ENCODE measurements at places on chromosomes 6 and 20.

- peak; percentile 53 for DNase-seq
These were observed 671 bp downstream of the BPHL start for GRCh38 chr6:3119040-3119723.

DNA sequence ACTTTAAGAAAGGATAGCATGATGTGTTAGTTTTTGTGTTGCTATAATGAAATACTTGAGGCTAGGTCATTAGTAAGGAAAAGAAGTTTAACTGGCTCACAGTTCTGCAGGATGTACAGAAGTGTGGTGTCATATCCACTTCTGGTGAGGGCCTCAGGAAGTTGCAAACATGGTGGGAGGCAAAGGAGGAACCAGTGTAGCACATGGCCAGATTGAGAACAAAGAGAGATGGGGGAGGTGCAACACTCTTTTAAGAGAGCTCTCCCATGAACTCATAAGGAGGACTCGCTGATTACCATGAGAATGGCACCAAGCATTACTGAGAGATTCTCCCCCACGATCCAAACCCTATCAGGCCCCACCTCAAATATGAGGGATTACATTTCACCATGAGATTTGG is 265.4 kb downstream of the RIMS1 start:
- no peak for DNase-seq

GRCh38 chr20:56616716-56617115 is 12.4 kb upstream of the TFAP2C start:
- DNase-seq: no peak

- DNase-seq: peak; percentile 16
These were observed 799 bp upstream of the SHPRH start for GRCh38 chr6:145964948-145965366.

DNA sequence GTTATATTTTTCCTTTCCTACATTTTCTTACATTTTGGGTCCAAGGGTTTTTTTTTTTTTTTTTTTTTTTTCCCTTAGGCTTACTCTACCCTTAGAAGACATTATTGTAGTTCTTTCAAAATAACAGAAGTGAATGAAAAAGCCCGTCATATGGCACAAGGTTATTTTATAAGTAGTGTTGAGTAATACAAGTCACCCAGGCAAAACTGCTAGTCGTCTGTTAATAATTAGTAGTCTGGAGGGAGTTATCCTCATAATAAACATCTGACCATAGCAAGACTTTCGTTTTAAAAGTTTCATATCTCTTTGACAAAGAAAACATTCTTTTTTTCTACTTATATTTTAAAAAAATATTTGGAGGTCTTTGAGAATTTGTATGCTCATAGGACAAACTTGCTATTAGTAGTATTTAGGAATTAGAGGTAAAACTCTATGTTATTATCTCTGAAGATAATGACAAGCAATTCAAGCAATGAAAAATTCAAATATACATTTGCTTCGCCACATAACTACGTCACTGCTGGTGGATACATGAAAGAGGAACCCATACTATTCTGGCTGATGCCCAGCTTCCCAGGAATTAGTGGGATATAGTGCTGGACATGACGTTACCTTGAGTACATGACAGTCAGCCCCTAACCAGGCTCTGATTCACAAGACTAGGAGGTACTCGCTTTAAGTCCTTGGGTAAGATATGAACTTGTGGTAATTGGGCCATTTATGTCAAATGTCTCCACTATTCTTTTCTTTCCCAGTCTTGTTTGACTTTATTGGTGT is 532.8 kb downstream of the GRIK2 start:
- no peak for DNase-seq

- DNase-seq: peak; percentile 99
These were observed 3.8 kb downstream of the PREX1 start for GRCh38 chr20:48823960-48824498.

- DNase-seq: peak; percentile 11
These were observed 94.7 kb downstream of the PHF3 start for GRCh38 chr6:63730311-63730710.

DNA sequence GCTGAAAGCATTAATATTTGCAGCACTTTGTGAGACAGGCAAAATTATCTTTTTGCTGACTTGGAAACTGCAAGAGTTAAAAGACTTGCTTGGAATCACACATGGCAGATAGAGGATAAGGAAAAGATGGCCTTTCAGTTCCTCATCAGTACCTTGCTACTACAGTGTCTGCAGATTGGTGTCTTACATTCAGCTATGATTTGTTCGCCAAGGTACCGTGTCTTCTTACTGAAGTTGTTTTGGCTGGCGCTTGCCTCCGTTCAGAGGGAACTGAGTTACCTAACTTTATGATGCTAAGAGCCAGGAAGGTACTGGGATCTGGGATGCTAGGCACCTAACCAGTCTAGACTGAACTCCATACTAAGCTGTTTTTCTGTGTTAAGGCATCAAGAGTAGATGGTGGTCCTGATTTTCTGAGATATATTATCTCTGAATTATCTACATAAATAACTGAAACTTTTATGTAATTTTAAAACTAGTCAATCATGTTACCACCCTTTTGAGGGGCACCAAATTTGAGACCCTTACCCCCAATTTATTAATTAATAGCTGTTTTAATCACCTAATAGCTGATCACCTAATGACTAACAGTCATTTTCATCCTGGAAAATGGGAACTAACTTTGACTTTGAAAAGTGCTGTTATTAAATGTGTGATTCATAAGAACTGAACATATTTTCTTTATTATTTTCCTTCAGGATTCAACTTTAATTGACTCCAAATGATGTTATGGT is 2.5 kb downstream of the WTAP start:
- peak; percentile 13 for DNase-seq

DNA sequence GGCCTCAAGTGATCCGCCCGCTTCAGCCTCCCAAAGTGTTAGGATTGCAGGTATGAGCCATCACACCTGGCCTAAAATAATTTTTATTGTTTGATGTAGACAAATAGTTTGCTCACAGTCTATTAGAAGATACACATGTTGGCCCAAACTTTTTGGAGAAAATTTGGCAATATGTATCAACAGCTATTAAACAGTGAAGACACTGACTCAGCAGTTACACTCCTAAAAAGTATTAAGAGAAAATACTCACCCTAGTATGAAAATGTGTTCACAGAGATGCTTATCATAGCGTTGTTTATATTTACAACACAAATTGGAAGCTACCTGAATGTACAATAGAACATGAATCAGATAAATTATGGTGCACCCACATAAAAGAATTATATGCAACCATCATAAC is 173.1 kb downstream of the WDR27 start:
- DNase-seq: no peak

- DNase-seq: peak; percentile 74
These were observed 12.1 kb downstream of the FOXS1 start for GRCh38 chr20:31833130-31833930.

- DNase-seq: no peak
These were observed 430.8 kb upstream of the RUNX2 start for GRCh38 chr6:44897316-44897715.

- DNase-seq: no peak
These were observed 36.7 kb downstream of the MAN1A1 start for GRCh38 chr6:119312875-119313338.

- no peak for DNase-seq
These were observed 182.1 kb downstream of the ANKRD60 start for GRCh38 chr20:58046311-58046710.

DNA sequence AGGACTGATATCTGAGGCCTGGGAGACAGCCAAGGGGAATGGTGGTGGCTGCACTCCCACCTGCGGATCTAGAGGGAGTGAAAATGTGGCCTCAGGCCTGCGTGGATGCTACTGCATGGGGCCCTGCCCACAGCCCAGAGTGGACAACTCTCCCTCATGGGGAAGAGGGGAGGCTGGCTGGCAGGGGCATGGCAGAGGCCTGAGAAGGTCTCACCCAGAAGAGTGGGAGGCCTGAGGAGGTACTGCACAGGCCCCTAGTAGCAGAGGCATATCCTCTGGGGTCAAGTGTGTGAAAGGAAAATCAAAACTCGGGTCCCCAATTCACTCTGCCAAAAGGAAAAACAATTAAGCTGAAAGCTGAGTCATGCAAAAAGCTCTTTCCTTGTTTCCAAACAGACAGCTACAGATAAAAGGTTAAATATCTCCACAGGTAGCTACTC is 158.2 kb downstream of the AKAP7 start:
- no peak for DNase-seq

DNA sequence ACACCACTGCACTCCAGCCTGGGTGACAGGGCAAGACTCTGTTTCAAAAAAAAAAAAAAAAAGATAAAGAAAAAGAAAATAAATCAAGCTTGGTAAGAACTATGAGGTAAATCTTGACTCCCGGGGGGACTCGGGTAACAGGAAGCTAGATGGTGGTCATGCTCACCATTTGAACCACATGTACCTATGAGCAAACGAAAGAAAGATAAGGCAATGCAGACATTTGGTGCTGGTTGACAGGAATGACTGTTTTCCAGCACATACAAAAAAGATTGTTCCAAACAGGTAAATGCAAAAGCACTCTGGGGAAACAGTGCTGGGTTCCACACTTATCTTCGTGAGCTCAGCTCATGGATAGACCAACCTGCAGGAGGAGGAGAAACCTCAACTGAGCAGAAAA is 22.8 kb upstream of the PTPN1 start:
- DNase-seq: no peak

DNA sequence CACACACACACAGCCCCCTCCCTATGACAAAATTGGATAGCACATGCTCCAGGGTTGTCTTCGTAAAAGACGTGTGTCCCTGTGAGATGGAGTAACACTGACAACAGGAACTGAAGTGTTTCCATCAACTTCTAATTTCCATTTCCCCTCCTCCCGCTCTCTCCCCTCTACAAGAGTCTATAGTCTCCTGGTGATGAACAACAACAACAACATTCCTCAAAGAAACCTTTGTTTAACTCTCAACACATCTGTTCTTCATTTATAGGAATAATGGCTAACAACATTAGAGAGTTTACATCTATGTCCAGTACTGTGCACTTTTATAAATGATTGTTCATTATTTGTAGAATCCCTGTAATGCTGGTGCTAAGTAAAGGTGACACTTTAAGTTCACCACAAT is 205.8 kb upstream of the SSTR4 start:
- DNase-seq: no peak

- DNase-seq: no peak
These were observed 29.9 kb downstream of the ARID1B start for GRCh38 chr6:156807028-156807427.

DNA sequence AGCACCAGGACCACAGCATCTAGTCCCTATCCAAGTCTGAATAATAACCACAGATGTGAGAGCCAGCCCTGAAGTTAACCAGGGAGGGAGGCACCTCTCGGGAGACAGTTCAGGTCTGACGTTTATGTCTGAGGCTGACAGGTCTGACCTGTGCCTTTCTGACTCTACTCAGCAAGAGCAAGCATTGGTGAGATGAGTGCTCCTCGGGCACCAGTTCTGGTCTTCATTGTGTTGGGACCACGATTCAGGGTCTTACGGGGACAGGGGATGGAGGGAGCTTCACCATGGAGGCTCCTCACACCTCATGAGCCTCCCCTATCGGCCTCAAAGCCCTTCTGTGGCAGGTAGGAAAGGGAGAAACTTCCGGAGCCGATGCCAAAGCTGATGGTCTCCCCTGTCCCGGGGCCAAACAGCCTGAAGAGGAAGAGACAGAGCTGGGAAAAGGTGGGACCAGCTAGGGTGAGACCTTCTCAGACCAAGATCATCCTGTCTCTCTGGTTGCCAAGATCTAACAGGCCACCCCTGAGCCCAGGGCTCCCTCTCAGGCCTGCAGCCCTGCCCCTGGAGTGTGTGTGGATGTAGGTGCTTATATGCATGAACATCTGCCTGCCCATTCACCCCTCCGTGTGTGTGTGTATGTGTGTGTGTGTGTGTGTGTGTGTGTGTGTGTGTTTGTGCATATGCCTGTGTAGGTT is 170.5 kb downstream of the VEGFA start:
- DNase-seq: no peak

- DNase-seq: peak; percentile 80
These were observed at the start of gene PPP1R18 for GRCh38 chr6:30686009-30686907. Gene PPP1R18, minus strand, starts transcription at chr6:30686645. Its CDS starts 627 bp downstream, at chr6:30686018.

- DNase-seq: no peak
These were observed 64.9 kb downstream of the SLC24A3 start for GRCh38 chr20:19277381-19277780.

DNA sequence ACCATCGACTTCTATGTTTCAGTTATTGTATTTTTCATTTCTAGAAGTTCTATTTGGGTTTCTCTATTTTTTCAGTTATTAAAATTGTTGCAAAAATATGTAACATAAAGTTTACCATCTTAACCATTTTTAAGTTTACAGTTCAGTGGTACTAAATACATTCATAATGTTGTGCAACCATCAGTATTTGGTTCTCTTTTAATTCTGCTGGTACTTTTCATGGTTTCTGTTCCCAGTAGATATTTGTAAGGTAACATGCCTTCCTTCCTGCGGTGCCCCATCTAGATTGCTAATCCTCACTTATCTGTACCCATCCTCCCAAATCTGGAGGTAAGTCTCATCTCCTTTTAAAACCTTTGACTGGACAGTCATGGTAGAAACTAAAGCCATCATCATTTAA is 47.9 kb downstream of the TGM2 start:
- DNase-seq: no peak

DNA sequence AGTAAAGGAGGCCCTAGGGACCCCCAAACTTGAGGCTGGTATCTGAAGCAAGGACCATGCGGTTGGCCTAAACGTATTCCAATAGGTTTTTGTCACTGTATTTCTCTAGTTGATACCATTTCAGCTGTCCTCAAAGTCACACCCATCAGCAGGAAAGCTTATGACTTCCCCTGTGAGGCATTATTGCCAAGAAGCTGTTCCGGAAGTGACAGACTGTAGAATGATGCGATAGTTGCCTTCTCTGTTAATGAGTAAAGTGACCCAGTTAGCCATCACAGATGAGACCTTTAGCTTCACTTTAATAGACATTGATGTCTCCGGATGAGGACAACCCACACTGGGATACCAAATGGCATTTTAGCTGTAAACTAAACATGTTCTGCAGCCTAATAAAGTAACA is 147.9 kb downstream of the RNGTT start:
- DNase-seq: no peak

DNA sequence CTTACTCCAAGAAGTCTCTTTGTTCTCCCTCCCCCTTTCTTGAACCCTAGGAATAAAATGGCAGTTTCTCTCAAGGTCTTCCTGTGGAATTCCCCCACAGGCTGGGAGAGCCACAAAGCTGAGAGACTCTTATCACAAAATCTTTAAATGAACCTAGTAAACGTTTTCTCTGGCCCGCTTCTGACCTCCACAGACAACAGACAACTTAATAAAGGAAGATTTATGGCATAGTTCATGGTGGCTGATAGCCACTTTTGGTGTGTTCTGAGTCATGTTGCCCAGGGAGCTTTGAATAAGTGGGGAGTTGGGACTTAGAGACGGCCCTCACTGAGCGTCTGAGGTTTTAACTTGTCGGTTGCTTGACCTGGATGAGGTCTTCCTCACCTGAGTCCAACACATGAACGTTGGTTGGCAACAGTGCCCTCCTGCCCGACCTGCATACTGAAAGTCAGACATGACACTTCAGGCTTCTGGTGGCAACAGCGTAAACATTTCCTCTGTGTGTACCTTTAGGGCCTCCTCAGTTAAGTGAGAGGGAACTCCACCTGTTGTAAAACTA is 124.1 kb downstream of the FOXO3 start:
- DNase-seq: peak; percentile 81

DNA sequence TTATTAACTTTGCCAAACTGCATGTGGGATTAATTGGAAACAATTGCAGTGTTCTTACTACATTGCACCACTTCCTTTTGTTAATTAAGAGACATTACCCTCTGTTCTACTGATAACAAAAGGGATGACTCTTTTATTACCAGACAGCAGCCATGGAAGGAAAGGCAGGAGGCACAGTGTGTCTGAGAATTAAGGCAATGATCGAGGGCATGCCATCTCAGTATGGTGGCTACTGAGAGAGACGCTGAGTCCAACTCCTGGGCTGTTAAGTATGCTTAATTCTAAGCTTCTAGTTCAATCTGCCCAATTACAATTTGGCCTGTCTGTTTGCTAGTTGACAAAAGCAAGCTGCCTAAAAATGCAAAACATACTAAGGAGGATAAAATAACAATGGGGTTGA is 227.4 kb downstream of the PHACTR1 start:
- no peak for DNase-seq

Data from ELR (cell line).